ENCODE measurements at places on chromosomes 1 and 21.

DNA sequence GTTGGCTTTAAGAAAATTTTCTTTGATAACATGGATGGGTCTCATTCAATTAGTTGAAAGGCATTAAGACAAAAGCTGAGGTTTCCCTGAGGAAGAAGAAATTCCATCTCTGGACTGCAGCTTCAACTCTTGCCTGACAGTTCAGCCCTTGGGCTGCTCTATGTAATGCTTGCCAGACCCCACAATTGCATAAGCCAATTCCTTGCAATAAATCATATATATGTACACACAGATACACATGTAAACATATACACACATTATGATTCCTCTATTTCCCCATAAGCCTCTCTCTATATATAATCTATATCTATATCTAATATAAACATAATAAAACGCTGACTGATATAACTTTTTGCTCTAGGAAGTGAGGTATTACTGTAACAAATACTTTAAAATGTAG, 301.5 kb upstream of the PRMT6 start:
- no peak for DNase-seq

DNA sequence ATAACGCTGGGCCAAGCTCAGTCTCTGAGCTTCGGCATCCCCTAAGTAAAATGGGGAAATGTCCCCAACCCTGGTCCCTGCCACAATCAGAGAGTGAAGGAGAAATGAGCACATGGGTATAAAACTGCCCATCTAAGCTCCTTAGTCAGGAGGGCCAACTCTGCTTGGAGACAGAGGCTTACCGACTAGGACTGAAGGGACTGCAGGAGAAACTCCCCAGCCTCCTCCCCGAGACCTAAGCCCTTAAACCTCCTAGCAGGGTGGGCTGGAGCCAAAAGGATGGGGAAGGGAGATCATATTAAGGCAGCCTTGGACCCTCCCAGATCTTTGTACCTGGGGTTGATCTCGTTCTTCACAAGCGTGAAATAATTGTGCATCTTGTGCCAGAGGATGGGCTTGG, 5.5 kb downstream of the ETNK2 start:
- DNase-seq = no peak

DNA sequence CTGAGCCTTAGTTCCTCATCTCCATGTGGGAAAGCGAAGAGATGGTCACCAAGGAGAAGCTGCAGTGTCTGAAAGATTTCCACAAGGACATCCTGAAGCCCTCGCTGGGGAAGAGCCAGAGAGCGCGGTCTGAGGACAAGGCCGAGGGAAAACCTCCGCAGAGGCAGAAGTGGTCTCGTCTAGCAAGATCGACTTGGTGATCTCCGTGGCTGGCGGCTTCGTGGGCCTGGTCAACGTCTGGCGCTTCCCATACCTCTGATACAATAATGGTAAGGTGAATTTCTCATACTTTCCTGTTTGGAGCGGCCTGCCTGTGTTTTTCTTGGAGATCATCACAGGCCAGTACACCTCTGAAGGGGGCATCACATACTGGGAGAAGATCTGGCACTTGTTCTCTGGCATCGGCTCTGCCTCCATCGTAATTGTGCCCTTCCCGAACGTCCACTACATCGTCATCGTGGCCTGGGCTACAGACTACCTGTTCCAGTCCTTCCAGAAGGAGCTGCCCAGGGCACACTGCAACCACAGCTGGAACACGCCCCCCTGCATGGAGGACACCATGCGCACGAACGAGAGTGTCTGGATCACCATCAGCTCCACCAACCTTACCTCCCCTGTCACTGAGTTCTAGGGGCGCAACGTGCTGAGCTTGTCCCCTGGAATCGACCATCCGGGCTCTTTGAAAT, 841.1 kb upstream of the TMPRSS15 start:
- no peak for DNase-seq

- DNase-seq = no peak
These were observed 3.1 kb downstream of the PADI1 start for GRCh38 chr1:17207966-17208418.

- no peak for DNase-seq
These were observed 149.0 kb upstream of the CACYBP start for GRCh38 chr1:174850726-174851125.

DNA sequence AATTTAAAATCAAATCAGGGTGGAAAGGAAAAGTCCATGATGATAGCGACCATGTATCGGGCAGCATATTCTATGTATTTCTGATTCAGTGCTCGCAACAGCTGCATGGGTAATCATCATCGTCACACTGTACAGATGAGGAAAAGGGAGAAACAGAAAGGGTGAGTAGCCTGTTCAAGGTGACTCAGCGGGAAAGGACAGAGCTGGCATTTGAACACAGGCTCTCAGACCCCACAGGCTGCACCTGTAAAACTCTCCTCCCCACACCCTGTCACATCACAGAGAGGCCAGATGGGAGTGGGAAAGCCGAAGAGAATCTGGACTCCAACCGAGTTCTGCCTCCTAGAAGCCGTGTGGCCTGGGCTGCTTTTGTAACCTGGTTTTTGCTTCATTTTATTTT, 14.0 kb downstream of the RUNX1 start:
- no peak for DNase-seq

DNA sequence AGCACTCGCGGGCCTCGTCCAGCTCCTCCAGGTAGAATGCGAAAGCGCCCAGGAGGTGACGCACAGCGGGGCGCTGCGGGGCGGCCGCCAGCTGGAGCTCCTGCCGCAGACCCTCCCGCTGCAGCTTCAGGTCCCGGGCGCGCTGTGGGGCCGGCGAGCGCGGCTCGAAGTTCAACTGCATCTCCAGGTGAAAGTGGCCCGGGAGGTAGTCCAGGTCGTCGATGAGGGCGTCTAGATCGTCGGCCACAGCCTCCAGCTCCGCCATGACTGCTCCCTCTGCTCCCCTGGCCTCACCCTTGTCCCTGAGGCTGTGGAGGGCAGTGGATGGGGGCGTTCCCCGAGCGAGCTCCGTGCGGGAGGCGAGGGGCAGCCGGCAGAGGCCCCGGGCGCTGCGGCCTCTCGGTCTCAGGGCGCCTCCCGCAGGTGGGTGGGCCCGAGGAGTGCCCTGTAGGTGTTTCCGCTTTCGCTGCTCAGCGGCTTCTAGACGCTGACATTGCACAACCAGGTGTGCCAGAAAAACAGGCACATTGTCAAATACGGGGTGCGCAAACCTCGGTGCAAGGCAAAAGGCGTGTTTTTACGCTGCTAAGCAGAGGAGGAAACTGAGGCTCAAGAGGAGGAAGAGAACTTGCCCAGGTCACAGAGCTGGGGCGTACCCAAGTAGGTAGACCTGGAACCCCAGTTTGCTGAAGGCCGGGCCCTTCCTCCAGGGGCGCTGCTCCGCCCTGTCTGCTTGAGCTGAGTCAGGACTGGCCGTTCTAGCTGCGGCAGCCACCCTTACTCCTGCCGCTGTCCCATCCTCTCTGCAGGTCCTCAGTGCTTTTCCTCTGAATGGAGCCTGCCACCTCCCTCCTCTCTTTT, at the start of gene TTC22:
Gene TTC22 (minus strand): TSS at position 425 of the 861 bp plus-strand sequence. CDS start 160 bp downstream, at position 265.
- DNase-seq = peak; percentile 35

- DNase-seq = no peak
These were observed 119.2 kb downstream of the GALNT2 start for GRCh38 chr1:230186003-230186863.

GRCh38 chr21:37861561-37861960, 54.7 kb downstream of the KCNJ6 start:
- DNase-seq = no peak

GRCh38 chr1:90957497-90957896, 64.3 kb downstream of the ZNF644 start:
- no peak for DNase-seq

- DNase-seq = no peak
These were observed 42.0 kb upstream of the SCCPDH start for GRCh38 chr1:246681900-246682895.

- no peak for DNase-seq
These were observed 111.7 kb downstream of the SLC45A1 start for GRCh38 chr1:8429549-8430110.

DNA sequence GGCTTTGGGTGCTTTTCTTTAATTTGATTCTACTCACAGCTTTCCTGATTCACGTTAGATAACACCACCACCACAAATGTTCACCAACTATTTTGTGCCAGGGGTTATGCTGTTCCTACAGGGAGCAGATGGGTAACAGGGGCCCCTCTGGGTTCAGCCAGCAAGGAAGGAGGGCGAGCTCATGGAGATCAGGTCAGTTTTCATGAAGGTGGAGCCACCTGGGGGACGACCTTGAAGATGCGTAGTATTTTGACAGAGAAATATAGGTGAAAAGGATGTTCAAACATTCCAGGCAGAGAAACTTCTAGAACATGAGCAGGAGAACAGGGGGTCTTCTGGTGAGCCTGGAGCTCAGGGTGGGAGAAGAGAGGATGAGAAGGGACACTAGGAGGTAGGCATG, 28.9 kb downstream of the KIAA0040 start:
- DNase-seq = no peak

GRCh38 chr1:23475134-23475628, 8.8 kb downstream of the ASAP3 start:
- DNase-seq = no peak

GRCh38 chr1:64242895-64243756, 39.7 kb downstream of the UBE2U start:
- peak; percentile 29 for DNase-seq

DNA sequence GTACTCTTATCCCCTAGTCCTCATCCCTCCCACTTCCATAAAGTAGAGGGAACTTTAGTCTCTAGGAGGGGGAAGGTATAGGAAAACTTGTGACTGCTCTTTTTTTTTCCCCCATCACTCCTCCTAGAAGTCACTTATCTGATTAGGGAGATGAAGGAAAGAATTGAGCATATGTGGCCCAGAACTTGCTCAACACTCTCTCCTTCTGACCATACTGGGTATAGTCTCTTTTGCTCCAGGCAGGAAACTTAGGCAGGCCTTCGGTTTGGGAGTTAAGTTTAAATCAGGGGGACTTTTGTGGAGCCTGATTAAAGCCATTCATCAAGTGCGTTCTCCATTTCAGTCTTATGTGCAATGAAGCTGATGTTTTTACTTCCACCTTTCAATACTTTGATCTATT, 5.8 kb downstream of the UBE2U start:
- DNase-seq = no peak

- peak; percentile 17 for DNase-seq
These were observed 85.8 kb upstream of the RGS1 start for GRCh38 chr1:192489748-192490147.

GRCh38 chr1:47656719-47657685, 219.2 kb downstream of the FOXD2 start:
- no peak for DNase-seq

GRCh38 chr21:24988941-24989340, 618.3 kb downstream of the MRPL39 start:
- no peak for DNase-seq

DNA sequence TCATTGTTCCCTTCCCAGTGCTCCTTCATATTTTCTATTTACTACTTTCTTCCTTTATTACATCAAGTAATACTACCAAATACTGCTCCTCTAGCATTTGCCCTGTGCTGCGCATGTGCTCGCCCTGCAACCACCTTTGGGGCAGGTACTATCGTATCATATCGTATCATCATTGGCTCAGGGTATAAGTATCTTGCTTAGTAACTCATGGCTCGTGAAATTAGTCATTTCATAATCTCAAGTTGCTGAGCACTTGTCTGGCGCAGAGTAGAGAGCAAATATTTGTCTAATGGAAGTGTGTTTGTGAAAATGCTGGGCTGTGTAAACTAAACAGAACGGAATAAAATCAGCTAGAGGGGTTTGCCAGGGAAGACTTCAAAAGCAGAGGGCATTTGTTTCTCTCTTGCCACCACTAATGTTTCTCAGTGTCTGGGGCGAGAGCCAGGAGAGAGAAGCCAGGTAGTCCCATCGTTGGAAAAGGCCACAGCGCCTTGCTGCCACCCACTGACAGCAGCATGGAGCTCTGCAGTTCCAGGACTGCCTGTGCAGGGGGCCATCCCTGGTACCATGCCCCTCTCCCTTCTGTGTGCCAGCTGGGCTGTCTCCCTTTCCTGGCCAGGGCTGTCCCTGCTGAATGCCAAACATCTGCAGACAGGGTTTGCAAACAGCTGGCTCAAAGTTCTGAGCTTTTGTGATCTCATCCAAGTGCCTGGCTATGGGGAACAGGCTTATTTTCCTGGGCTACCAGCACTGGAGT, 20.0 kb upstream of the CPT2 start:
- no peak for DNase-seq

- DNase-seq = no peak
These were observed 185.2 kb downstream of the RASAL2 start for GRCh38 chr1:178278916-178279686.

DNA sequence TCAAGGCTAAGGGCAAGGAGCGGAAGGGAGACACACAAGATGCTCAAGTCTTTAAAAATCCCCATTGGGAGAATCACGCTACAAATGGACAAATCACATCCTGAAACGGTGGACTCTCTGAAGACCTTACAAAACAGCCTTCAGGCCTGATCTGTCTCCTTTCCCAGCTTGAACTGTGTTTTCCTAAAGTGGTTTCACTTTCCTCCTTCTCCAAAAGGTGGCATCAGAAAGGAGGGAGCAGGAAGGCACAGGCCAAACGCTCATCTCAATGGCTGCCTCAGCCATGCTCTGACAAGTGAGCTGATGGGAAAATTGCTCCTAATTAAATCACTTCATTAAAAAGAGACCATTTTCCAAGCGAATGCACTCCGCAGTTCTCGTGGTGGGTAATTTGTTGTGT, 47.7 kb downstream of the UTP25 start:
- DNase-seq = no peak

- no peak for DNase-seq
These were observed 272.4 kb downstream of the TPR start for GRCh38 chr1:186102547-186103148.
